ENCODE measurements at places on chromosomes 3 and 15.

GRCh38 chr3:179504371-179504770 is 53.1 kb upstream of the GNB4 start:
- no peak for DNase-seq

- DNase-seq: no peak
Measured at GRCh38 chr3:15528854-15529537, 7.5 kb upstream of the COLQ start.

- no peak for DNase-seq
Measured at GRCh38 chr3:94522488-94522887, 459.6 kb downstream of the NSUN3 start.

GRCh38 chr15:98941595-98942255 is 65.9 kb downstream of the PGPEP1L start:
- DNase-seq: no peak

GRCh38 chr15:95793231-95793630 is 537.3 kb upstream of the NR2F2 start:
- DNase-seq: no peak

DNA sequence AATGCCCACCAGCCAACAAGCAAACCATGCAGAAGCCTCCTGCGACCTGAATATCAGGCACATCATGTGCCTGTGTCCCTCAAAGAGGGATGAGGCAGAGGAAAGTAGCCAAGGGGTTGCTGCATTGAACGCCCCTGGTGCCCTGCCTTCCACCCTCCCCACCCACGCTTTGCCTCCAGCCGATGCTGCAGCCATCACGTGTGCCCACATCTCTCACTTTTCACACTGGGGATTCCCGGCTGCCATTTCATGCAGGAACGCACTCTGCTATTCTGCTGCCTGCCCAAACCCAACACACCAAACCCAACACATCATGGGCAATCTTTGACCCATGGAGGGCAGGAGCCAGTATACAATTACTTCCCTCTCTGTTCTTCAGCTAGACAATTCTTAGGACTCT is 462.2 kb upstream of the PROK2 start:
- DNase-seq: no peak

- no peak for DNase-seq
Measured at GRCh38 chr15:98674336-98674735, 26.0 kb downstream of the IGF1R start.

DNA sequence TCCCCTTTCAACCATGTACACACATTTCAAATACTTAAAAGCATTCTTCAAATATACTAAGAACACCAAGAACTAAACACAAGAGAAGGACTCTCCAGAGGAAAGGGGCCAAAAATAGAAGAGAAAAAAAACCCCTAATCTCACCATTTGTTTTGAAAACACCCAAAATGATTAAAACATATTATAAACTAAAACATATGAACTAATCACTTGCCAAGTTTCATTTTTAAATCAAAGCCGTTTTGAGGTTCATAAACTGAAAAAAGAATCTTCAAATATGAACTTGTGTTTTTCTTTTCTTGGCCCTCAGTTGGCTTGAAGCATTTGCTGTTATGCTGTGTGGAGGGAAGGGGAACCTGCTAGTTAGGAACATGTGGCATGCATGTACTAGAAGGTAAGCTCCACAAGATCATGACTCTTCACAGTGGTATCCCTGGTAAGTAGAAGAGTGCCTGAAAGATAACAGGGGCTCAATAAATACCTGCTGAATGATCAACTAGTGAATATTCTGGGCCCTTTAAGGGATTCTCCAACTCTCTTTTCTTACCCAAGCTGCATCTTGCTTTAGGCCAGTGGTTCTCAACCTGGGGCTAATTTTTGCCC is 224.5 kb downstream of the TIGIT start:
- no peak for DNase-seq

GRCh38 chr15:89665449-89666181 is 10.3 kb upstream of the KIF7 start:
- DNase-seq: no peak

DNA sequence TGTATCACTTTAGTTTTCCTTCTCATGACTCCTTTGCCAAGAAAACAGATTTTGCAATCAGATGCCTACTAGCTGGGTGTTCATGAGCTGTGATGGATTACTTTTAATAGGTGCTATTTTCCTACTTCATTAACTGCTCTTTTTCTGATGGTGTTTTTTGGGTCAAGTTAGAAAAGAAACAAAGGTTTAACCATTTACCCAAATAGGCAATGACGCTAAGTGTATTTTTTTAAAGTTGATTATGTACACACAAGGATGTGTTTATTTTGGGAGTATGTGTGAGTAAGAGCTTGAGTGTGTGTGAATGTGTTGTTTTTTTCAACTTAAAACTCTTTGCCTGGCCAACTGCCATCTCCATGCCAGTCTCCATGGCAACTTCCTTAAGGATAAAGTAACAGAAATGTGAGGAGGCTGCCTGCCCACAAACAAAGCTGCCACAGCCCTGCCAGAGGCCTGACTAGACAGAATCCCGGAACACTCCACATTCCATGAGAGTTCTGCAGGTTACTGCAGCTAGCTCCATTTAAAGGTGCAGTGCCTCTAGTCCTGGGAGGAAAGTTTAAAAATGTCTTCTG is 215.6 kb upstream of the RBMS3 start:
- no peak for DNase-seq
